Activated gamma-delta T cell treated with anti-CD3 and anti-CD28 coated beads, Interleukin-2, amount 50 U/mL, for 16 hours (primary cell): ENCODE measurements at places on chromosomes 2 and 18.

DNA sequence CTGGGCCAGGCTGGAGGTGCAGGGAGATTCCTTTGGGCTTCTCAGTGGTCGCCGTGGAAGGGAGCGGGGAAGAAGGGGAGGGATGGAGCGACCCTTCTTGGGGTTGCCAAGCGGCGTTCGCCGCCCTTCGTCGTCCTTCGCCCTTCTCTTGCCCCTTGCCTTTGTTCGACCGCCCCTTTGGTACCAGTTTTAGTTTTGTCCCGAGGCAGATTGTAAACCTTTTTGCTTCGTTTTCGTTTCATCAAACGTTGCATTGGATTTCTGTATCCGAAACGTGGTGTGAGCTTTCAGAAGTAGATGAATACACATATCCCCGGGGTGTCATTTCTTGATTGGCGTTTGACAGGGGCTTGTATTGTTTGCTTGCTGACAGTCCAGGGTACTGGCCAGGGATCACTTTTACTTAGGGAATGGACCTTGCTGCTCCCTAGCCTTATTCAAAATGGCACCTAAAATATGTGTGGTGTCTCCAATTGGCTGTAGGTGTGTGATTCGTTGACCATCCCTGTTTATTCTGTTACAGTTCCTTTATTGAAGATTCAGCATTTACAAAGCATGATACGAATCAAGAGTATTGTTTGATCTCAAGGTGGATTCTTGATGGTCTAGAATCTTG, 788 bp downstream of the USP14 start:
- no peak for DNase-seq

GRCh38 chr18:38539856-38540255, 974.3 kb upstream of the CELF4 start:
- DNase-seq: no peak

- no peak for DNase-seq
Observed at GRCh38 chr2:69618362-69618761, 25.2 kb downstream of the AAK1 start.

GRCh38 chr18:1104181-1104881, 199.7 kb downstream of the ADCYAP1 start:
- DNase-seq: no peak

DNA sequence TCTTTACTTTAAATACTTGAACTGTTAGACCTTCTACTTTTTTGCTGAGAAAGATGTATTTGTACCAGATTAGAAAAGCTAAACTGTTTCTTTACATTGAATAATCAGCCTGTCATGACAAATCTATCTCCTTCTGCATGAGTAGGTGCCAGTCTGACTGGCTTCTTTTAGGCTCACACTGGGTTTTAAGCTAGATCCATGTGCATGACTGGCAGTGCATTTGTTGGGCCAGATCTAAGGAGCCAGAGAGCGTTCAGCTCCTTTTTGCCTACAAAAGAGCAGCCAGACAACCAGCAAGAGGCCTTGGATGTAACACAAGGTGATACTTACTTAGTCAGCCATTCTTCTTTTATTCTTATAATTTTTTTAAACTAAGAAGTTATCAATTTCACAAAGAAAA, 82.0 kb upstream of the OTX1 start:
- DNase-seq: no peak
